Activated T-cell treated with anti-CD3 and anti-CD28 coated beads, Interleukin-2, amount 50 U/mL, for 72 hours (primary cell): ENCODE measurements at places on chromosomes 2 and 18.

- DNase-seq = no peak
Observed at GRCh38 chr2:237488295-237488694, 1.2 kb downstream of the MLPH start.

GRCh38 chr2:164675687-164676086, 54.4 kb upstream of the GRB14 start:
- no peak for DNase-seq

GRCh38 chr2:133841900-133842299, 273.6 kb upstream of the NCKAP5 start:
- DNase-seq = no peak

DNA sequence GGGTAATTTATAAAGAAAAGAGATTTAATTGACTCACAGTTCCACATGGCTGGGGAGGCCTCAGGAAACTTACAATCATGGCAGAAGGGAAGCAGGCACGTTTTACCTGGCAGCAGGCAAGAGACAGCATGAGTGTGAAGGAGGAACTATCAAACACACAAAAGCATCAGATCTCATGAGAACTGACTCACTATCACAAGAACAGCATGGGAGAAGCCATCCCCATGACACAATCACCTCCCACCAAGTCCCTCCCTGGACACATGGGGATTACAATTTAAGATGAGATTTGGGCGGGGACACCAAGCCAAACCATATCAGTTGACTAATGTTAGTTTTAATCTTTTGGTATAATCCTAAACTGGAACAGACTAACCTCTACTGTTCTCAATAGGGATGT, 49.1 kb upstream of the CPO start:
- DNase-seq = no peak

DNA sequence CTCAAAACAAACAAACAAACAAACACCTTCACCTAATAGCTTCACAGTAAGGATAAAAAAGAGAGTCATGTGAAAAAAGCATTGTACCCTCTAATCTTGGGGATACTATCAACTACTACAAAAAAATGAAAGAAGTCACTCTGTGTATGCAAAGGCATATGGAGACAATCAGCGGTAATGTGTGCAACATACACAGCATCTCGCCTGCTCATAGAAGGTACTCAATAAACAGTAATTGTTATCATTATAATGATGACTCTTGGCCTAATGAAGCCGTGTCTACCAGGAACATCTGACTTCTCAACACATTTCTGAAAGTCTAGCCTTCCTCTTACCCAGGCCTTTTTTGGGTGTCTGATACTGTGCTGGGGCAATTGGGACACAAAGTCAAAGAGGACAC, 55.3 kb downstream of the MYCN start:
- no peak for DNase-seq

DNA sequence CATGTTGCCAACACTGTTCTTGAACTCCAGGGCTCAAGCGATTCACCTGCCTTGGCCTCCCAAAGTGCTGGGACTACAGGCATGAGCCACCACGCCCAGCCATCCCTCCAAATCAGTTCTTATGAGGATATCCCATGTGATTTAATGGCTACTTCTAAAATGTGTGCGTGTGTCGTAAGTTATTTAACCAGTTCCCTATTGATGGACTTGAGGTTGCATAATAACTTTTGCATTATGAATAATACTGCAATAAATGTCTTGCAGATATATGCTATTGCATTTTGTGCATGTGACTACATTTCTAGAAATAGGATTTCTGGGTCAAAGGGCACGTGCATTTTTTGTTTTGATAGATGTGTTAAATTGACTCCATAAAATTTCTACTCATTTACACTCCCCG, 19.0 kb downstream of the DIPK1C start:
- DNase-seq = no peak

- DNase-seq = no peak
Observed at GRCh38 chr2:231936491-231936890, 10.3 kb upstream of the NPPC start.

DNA sequence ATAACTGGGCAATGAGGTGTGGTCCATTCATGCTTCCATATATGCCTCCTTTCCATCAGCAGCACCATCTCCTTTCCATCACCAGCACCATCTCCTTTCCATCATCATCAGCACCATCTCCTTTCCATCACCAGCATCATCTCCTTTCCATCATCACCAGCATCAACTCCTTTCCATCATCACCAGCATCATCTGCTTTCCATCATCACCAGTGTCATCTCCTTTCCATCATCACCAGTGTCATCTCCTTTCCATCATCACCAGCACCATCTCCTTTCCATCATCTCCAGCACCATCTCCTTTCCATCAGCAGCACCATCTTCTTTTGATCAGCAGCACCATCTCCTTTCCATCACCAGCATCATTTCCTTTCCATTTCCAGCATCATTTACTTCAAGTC, 297.5 kb upstream of the SPHKAP start:
- no peak for DNase-seq

- no peak for DNase-seq
Observed at GRCh38 chr2:152383702-152384101, 48.7 kb downstream of the FMNL2 start.

DNA sequence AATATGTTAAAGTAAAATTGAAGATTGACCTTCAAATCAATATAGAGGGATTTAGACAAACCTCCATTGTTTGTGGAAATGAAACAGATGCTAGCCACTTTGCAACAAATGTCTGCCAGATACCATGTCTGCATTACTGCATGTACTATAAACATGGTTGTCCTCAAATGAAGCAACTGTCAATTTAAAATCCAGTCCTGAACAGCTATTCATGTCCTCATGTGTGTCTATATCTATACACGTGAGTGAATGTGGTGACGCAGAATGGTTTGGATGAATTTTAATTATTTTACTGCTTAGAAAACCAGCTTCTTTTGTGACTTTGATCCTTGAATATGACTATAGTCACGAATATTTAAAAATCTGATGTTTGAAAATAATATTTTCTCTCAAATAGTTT, 71.5 kb downstream of the NYAP2 start:
- DNase-seq = no peak

- DNase-seq = no peak
Observed at GRCh38 chr18:34592961-34593382, 117.1 kb upstream of the DTNA start.

GRCh38 chr2:10426726-10427617, 21.2 kb downstream of the ODC1 start:
- no peak for DNase-seq

DNA sequence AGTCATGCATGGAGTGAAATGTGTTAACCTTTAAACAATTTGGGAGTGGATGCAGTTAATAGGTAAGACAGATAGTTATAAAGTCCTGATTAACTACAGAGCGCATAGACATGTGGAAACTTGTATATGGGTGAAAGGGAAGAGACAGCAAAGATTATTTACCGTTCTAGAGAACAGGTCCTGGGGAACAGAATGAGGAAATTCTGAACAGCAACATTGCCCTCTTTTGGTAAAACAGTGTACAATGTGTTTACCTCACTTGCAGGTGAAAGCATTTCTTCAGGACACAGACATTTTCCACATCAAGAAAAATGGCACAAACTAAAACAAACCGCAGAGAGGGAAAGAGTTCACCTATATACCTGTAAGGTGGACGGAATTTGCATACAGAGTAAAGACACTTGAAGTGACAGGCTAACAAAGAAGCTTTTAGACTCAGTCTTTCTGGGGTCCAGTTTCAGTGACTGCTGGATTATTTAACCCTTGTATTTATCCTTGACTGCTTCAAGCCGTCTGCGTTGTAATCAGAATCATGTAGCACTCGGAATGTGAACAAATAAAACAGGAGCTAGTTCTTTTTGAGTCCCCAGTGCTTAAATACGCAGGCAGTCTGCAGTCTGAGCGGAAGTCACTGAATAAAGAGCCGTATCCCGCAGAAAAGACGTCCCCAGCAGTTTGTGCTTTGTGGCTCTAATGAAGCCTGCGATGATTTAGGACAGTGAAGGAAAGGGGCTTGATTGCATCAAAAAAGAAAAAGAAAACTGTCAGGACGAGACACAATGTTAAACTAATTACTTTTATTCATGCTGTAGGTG, 364.8 kb upstream of the GALNT5 start:
- peak; percentile 10 for DNase-seq

DNA sequence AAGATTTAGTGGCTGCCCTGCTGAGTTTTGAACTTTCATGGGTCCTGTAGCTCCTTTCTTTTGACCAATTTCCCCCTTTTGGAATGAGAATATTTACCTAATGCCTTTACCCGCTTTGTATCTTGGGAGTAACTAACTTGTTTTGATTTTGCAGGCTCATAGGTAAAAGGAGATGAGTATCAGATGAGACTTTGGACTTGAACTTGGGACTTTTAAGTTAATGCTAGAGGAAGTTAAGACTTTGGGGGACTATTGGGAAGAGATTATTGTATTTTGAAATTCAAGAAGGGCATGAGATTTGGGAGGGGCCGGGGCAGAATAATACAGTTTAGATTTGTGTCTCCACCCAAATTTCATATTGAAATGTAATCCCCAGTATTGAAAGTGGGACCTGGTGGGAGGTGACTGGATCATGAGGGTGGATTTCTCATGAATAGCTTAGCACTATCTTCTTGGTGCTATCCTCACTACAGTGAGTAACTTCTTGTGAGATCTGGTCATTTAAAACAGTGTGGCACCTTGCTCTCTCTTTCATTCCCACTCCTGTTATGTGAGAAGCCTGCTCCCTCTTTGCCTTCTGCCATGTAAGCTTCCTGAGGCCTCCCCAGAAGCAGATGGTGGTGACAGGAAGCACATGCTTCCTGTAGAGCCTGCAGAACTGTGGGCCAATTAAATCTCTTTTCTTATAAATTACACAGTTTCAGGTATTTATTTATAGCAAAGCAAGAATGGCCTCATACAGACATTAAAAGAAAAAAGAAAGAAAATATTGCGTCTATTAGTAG, 6.1 kb downstream of the ADI1 start:
- DNase-seq = no peak

DNA sequence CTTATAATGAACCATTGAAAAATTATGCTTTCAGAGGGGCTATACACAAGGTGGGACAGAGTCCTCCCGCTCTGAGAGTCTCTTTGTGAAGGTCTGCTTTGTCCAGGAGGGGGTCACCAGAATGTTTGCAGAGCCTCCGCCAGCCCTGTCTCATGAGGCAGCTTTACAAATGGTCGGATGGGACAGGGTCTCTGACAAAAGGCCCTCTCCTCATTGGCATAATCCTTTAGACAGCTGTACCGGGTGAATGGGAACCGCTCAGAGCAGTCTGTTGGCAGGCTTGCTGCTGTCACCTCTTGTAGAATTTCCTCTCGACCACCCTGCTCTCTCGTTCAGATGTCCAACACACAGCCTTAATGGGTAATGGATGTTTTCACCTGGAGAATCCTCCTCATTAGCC, 40.2 kb upstream of the TGIF1 start:
- no peak for DNase-seq

- no peak for DNase-seq
Observed at GRCh38 chr2:239590995-239591915, 190.4 kb upstream of the HDAC4 start.
